Urothelium cell line (cell line): ENCODE measurements at places on chromosomes 12 and 14.

DNA sequence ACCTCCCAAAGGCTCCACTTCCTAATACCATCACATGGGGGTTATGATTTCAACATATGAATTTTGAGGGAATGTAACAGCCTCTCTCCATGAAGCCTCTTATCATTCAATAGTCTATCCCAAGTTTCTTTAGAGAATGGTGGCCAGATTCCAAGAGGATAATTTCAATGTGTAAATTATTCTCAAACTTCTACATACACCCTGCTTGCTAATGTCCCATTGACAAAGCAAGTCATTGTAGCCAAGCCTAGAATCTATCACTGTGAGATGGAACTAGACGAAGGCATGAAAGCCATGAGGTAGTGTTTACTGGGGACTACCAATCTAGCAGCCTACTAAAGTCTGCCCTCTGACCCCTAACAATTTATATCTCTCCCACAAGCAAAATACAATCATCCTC is 3.8 kb downstream of the INHBC start:
- no peak for DNase-seq

GRCh38 chr12:90120627-90121026 is 412.0 kb upstream of the ATP2B1 start:
- DNase-seq: no peak

- DNase-seq: no peak
Measured at GRCh38 chr12:62903151-62903550, 31.8 kb downstream of the PPM1H start.

DNA sequence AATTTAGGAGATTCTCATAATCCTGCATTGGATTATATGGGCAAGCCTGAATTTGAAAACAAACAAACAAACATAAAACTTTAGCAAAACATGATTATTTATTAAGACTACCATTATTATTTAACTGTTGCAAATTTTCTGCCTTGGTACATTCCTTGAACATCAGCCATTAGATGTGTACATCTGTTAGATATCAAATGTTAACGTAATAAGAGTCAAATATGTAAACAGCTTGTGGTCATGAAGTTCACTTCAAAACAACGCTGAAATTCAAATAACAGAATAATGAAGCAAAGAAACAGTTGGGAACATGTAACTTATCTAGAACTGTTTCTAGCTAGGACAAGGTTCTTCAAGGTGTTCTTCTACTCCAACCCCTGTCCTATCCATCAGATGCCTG is 14.3 kb upstream of the TMX1 start:
- DNase-seq: no peak

GRCh38 chr12:1890119-1890703 is 28.2 kb downstream of the CACNA2D4 start:
- peak; percentile 2 for DNase-seq
